ENCODE measurements at places on chromosomes 11 and 22. TPM values are rescaled to one million over a fixed set of nuclear protein-coding genes. Genes with fewer than 3 reads are reported as not detected.

GRCh38 chr22:45413013-45413367 lies 409 bp downstream of the SMC1B start:
- DNase-seq: no peak

DNA sequence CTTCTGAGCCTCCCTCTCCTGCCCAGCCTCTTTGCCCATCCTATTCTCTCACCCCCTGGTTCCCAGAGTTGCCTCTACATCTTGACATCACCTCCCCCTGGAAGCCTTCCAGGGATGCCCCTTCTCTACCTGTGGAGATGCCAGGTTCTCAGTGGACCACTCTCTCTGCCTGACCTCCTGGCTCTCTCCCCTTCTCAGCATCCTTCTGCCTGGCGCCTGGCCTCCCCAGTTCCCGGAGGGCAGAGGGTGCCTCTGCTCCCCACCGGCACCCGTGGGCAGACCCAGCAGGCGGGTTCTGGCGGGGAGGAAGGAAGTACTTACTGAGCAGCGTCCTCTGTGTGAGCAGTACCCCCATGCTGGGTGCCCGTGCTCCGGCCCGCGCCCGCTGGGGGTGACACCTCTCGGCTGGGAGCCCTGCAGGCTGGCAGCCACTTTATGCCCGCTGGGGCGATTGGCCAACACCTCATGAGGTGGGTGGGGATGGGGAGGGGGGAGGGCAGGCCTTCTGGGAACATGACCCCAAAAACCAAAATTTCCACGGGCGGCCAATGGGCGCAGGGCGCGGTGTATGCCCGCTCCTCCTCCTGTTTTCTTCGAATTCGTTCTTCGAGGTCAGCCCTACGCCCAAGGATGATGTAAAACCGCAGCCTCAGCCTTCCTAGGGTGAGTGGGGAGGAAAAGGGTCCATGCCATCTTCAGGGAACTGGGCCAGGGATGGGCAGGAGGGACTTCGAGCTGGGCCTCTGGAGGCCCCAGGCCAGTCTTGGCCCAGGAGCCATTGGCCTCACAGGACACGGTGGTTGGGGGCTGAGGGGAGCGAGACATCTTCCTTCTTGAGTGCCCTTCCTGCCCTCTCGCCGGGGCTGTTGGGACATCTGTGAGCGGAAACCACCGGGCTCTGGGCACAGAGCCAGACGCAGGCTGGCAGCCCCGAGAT lies at the start of gene OSM:
TSS of gene OSM (minus strand) at position 407 of the 937 bp plus-strand sequence. CDS start at position 355, 52 bp downstream.
- peak; percentile 66 for DNase-seq

- DNase-seq: no peak
Measured at GRCh38 chr11:118856314-118856713, 27.4 kb upstream of the CXCR5 start.

- DNase-seq: peak; percentile 37
Measured at GRCh38 chr22:36737776-36738175, 34.2 kb upstream of the CACNG2 start.

Gene MISFA
- total RNA-seq: 10.7 TPM

Gene TMA7B
- total RNA-seq: not detected

DNA sequence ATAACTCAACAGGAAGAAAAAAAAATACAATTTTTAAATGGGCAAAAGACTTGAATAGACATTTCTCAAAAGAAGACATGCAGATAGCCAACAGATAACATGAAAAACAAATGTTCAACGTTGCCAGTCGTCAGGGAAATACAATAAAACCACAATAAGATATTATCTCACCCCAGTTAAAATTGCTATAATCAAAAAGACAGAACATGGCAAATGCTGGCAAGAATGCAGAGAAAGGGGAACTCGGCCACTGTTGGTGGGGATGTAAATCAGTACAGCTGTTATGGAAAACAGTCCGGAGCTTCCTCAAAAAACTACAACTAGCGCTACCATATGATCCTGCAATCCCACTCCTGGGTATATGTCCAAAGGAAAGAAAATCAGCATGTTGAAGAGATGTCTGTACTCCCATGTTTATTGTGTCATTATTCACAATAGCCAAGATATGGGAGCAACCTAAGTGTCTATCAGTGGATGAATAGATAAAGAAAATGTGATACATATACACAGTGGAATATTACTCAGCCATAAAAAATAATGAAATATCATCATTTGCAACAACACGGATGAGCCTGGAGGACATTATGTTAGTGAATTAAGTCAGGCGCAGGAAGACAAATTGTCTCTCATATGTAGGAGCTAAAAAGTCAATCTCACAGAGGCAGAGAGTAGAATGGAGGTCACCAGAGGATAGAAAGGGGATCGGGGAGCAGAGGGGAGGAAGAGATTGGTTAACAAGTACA lies 12.2 kb upstream of the CYTH4 start:
- DNase-seq: no peak

Gene TBRG1
- total RNA-seq: 23.3 TPM

DNA sequence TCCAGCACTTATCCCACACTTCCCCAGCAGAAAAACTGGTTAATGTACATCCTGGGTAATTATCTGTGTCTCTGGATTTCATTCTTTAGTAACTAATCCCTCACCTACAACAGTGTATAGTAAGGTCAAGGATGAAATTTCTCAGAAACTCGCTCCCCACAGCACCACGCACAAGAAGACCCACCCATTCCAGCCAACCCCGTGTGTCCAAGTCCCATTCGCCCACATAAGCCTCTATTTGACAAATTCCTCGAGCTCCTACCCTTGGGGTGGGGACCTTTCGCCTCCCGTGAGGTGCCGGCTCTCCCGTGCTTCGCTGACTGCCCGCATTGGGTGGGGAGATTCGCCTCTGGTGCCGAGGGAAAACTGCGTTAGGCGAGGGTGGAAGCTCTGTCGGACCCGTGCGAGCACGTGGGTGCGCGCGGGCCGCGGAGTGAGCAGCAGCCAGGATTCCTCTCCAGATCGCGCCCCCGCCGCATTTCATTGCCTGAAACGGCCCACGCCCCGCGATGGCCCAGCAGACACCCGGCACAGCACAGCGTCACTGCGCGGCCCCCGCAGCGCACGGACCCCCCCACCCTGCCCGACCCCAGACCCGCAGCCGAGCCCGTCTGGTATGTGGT lies 866 bp downstream of the EXPH5 start:
- peak; percentile 18 for DNase-seq

- no peak for DNase-seq
Measured at GRCh38 chr11:13480198-13480597, 15.6 kb downstream of the PTH start.

- DNase-seq: no peak
Measured at GRCh38 chr11:46338636-46338987, 8.7 kb upstream of the DGKZ start.

- no peak for DNase-seq
Measured at GRCh38 chr11:13261591-13262061, 16.0 kb upstream of the BMAL1 start.

GRCh38 chr11:130740819-130741218 lies 175.5 kb downstream of the SNX19 start:
- no peak for DNase-seq
